ENCODE measurements at places on chromosomes 7 and 10.

- DNase-seq, result no peak
These were observed 64.2 kb downstream of the HDAC9 start for GRCh38 chr7:18559756-18560155.

DNA sequence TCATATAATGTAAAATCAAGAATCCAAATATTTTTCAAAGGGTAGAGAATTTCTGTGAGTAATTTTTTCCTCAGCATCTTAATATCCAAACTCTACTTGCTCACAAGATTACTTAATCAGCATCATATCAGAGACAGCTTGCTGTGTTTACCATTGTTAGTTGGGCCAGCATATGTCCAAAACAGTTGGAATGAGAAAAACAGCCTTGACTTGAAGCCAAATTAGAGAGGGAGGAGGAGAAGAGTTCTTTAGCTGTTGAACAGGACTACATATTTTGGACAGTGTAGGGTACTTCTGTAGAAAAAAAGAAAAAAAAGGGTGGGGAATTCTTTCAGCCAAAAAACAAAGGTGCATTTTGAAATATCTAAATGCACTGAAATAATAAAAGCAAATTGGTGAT, 69.8 kb downstream of the HDAC9 start:
- DNase-seq, result no peak

GRCh38 chr7:104998040-104998752, 15.8 kb upstream of the KMT2E start:
- no peak for DNase-seq

GRCh38 chr7:75621124-75621523, 117.6 kb downstream of the HIP1 start:
- no peak for DNase-seq

DNA sequence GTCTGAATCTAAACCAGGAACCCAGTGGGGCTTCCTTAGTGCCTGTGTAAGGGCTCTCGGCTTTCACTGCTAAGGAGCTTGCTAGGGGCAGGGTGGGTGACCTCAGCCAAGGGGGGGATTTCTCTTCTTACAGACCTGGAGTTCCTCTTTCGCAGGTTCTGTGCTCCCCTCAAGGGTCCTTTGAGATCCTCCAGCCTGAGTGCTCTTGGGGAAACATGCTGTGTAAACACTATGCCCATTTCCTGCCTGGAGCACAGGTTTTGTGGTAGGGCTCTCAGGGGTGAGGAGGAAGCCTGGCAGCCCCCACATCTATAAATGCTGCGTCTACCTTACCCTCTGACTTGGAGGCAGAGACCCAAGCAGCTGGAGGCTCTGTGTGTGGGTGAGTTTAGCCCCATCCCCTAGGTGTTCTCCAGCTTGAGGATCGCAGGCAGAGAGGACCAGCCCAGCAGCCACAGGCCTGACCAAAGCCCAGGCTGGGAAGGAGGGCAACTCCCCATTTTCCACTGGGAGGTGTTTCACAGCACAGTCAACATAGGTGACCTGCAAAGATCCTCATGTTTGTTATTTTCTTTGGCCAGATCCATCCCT, at the start of gene SFTPA1:
Gene SFTPA1 (plus strand): TSS at position 339 of the 591 bp plus-strand sequence. CDS start 887 bp downstream, outside the sequence.
- DNase-seq, result no peak

DNA sequence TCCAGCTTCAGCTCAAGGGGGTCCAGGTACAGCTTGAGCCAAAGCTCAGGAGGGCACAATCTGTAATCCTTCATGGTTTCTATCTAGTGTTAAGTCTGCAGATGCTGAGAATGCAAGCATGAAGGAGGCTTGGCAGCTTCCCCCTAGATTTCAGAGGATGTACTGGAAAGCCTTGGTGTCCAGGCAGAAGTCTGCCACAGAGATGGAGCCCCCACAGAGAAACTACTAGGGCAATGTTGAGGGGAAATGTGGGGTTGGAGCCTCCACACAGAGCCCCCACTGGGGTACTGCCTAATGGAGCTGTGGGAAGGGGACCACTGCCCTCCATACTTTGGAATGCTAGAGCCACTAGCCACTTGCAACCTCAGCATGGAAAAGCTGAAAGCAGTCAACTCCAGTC, 11.4 kb downstream of the ZNF25 start:
- no peak for DNase-seq

GRCh38 chr10:21090609-21091082, 193.5 kb upstream of the NEBL start:
- DNase-seq, result no peak
